Suppressor macrophage treated with lipopolysaccharide for 4 hours (primary cell): ENCODE measurements at places on chromosomes 11 and 22.

- DNase-seq, result peak; percentile 2
Measured at GRCh38 chr11:36945384-36945783, 347.3 kb upstream of the RAG2 start.

DNA sequence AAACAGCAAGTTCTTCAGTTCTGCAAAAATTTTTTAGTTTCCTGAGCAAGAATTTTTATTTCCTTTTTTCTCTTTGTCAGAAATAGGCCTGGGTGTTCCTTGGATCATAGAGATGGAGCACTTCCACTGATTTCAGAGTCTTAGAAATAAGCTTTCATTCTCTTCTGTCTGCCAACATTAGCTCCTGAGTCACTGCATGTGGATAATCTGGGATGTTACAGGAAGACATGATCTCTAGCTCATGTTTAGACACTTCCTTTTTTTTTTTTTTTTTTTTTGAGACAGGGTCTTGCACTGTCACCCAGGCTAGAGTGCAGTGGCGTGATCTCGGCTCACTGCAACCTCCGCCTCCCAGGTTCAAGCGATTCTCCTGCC, 13.2 kb upstream of the TMEM218 start:
- peak; percentile 61 for DNase-seq

DNA sequence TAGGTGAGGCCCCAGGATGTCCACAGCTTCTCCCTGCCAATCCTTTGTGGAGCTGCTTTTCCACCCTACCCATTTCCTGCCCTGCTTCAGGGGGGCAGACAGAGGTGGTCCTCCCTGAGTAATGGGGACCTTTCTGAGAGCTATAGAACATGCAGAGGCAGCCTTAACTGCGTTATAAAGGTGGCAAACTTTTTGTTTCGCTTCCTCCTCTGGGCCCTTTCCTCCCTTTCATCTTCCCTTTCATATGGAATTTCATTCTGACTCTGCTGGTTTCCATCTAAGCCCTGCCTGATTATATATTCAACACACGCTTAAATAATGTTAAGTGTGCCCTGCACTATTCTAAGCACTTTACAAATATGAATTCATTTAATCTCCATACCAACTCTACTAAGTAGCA, 169.3 kb upstream of the E2F8 start:
- DNase-seq, result no peak

- DNase-seq, result no peak
Measured at GRCh38 chr11:41836431-41836830, 377.0 kb upstream of the LRRC4C start.

DNA sequence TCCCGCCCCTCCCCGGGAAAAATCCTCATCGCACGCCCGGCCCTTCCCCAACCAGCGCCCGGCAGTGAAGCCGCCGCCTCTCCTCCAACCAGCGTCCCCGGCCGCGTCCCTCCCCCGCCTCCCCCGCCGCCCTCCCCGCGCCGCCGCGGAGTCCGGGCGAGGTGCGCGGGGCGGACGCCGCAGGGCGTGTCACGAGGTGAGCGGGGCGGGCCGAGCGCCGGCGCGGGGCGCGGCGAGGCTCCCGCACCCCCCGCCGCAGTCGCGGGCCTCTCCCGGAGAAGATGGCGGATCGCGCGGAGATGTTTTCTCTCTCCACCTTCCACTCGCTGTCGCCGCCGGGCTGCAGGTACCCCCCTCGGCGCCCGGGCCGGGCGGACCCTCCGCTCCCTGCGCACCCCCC, at the start of gene MAPK8IP2:
MAPK8IP2 (plus strand) TSS at position 256 of the 400 bp plus-strand sequence; CDS start at position 282, 26 bp downstream.
- no peak for DNase-seq

- no peak for DNase-seq
Measured at GRCh38 chr11:36192425-36193289, 96.6 kb downstream of the COMMD9 start.

DNA sequence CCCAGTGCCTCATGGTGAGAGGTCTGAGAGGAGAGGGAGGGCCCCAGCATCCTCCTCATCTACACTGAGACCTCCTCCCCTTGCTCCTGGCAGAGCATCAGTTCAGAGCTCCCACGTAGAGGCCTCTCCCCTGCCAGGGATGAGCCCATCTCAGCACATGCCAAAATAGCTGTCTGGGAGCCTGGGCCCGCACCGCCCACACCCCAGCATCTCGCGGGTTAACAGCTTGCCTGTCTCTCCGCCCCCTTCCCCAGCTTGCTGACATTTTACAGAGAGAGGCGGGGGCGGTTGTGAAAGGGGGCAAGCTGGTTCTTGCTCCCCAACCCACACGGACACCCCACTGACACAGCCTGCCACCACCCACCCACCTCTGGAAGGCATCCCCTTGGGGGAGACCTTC, 6.4 kb downstream of the DGKZ start:
- no peak for DNase-seq
